Stimulated activated CD4-positive, alpha-beta T cell treated with anti-CD3 and anti-CD28 coated beads, Interleukin-1b, Interleukin-23, amount 100 ng/mL, for 1 hour (primary cell): ENCODE measurements at places on chromosomes 11 and 22.

DNA sequence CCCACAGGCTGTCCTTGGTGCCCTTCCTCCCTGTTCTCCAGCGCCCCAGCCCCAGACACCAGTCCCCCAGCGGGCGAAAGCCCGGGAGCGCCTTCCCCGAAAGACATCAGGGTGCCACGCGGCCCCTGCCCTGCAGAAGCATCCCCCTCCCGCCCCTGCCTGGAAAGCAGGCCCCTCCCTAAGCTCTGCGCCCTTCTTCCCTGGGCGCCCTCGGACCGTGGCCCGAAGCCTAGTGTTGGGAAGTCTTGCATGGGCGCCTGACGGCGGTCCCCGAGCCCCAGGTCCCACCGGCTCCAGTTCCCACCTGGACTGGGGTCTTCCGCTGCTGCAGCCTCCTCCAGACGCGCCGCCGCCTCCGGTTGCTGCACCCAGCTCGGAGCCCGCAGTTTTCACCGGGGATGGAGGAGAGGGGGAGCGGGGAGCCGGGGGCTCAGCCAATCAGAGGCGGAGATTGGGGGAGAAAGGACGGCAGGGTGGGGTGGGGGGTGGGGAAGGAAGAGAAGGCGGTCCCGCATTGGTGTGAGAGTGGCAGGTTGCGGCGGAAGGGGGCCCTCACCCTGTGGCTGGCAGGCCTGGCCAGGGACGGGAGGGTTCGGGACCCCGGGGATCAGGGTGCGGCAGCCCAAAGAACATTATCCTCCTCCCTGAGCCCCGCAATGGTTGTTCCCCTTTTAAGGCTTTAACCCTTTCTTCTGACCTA lies at the start of gene THY1:
Gene THY1 (minus strand): TSS at position 364 of the 700 bp plus-strand sequence. CDS start 2,267 bp downstream, outside the sequence.
- no peak for DNase-seq

GRCh38 chr11:2428322-2428795 lies 16.0 kb downstream of the TRPM5 start:
- DNase-seq = peak; percentile 81

GRCh38 chr11:113591117-113591516 lies 115.0 kb downstream of the TMPRSS5 start:
- DNase-seq = no peak

DNA sequence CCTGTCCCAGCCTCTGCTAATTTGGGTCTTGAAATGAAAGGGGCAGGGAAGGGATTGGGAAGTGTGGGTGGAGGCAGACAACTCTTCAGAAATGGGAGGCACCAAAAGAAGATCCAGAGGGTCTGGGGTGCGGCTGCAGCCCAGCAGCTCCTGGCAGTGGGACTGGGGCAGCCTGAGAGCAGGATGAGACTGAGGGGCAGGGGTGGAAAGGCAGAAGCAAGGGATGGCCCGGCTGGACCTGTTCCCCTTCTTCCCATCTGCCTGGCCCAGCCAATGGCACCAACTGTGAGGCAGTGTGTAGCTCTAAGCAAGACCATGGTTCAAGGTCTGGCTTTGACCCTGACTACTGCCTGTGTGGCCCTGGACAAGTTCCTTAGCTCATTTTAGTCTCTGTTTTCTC lies 160.4 kb downstream of the ENTHD1 start:
- DNase-seq = no peak

DNA sequence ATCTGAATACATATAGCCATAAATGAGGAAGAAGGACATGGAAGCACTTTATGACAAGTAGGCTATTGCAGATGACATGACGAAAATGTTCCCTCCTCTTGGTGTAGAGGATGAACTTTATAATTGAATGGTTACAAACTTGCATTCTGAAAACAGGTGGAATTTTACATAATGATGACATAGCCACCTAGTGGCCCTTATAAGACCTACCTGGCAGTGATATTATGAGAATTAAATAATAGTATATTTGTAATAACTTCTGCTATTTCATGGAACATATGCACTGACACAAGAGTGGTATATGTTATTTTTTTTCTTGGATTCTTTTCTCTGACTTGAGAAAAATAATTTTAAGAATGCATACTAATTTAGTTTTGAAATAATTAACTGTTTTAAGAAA lies 22.9 kb downstream of the TRIM22 start:
- no peak for DNase-seq

- DNase-seq = no peak
Observed at GRCh38 chr11:120714438-120714837, 202.9 kb downstream of the GRIK4 start.

GRCh38 chr11:64249038-64249437 lies 2.3 kb upstream of the PLCB3 start:
- DNase-seq = no peak

GRCh38 chr11:118136801-118137200 lies 15.8 kb downstream of the SCN4B start:
- DNase-seq = no peak

- DNase-seq = no peak
Observed at GRCh38 chr22:19853058-19853878, 1.4 kb downstream of the GNB1L start.

DNA sequence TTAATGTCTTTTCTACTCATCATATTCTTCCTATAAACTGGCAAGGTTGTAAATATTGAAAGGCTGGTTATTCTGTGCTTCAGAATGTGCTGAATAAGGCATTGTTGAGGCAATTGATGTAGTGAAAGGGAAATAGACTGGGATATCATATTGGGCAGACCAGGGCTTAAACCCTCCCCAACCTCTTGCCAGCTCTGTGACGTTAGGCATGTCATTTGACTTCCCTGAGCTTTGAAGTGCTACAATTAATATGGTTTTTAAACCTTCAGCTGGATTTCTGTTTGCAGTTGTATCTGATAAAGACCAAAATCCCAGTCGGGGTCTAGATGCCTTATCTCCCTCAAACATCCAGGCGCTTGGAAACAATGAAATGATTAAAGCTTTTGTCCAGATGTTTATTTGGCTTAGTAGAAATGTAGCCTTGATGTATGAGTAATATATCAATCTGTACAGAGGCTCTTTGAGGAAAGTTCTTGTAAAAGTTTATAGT lies 208.1 kb downstream of the DBX1 start:
- DNase-seq = no peak

- no peak for DNase-seq
Observed at GRCh38 chr11:86781546-86781945, 18.8 kb upstream of the PRSS23 start.

GRCh38 chr11:133663135-133663985 lies 131.1 kb upstream of the OPCML start:
- DNase-seq = no peak

DNA sequence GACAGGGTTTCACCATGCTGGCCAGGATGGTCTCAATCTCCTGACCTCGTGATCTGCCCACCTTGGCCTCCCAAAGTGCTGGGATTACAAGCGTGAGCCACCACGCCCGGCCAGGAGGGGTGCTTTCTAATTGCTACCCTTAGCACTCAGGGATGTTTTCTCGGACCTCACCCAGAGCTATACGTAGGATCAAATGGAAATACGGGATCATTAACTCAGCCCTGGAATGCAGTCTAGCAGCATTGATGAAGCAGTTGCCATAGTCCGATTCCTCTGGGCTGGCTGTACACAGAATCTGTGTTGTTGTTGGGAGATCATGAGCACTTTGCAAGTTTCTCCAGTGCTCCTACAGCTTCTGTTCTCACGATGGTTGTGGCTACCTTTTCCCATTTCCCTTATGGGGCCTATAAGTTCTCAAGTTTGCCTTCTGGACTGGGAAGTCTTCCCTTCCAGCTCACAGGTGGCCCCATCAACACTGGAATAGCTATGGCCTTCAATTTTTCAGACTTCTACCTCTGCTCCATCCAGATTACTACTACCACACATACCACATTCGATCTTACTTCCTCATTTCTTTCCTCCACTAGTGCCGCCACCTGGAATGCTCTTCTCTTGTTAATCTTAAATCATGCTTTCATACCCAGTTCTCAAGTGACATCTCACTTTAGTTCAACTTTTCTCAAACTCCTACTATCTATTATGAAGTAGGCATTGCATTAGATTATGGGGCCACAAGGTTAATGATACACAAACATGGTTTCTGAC lies 16.1 kb upstream of the PCF11 start:
- no peak for DNase-seq

DNA sequence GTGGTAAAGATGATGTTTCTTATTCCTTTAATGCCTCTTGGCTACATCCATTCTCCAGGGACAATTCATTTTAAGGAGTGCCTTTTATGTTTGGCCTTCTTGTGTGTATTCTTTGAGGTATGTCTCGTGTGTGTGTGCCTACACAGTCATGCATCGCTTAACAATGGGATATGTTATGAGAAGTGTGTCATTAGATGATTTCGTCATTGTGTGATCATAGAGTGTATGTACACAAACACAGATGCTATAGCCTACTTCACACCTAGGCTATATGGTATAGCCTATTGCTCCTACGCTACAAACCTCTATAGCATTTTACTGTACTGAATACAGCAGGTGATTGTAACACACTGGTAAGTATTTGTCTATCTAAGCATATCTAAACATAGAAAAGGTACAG lies 23.0 kb downstream of the ZNF202 start:
- DNase-seq = no peak

DNA sequence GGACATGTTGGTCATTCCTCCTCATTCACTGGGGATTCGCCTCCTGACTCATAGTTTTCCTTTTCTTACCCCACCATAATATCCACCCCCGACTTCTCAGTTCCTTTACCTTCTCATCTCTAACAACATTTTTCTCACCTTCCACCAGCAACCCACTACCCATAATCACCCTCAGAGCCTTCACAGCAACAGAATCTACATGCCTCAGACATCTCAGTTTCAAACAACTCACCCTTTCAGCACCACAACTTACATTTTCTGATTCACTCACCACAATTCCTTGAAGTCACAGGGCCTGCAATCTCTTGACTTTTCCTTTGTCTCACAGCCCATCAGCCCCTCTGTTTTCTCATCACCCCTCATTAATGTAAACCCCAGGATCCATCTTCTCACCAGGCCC lies 2.3 kb upstream of the MTNR1B start:
- DNase-seq = no peak

- no peak for DNase-seq
Observed at GRCh38 chr11:115314330-115314920, 189.8 kb downstream of the CADM1 start.

- no peak for DNase-seq
Observed at GRCh38 chr11:16841984-16842383, 103.5 kb downstream of the C11orf58 start.

GRCh38 chr11:128824191-128825049 lies 42.7 kb downstream of the KCNJ1 start:
- DNase-seq = no peak

DNA sequence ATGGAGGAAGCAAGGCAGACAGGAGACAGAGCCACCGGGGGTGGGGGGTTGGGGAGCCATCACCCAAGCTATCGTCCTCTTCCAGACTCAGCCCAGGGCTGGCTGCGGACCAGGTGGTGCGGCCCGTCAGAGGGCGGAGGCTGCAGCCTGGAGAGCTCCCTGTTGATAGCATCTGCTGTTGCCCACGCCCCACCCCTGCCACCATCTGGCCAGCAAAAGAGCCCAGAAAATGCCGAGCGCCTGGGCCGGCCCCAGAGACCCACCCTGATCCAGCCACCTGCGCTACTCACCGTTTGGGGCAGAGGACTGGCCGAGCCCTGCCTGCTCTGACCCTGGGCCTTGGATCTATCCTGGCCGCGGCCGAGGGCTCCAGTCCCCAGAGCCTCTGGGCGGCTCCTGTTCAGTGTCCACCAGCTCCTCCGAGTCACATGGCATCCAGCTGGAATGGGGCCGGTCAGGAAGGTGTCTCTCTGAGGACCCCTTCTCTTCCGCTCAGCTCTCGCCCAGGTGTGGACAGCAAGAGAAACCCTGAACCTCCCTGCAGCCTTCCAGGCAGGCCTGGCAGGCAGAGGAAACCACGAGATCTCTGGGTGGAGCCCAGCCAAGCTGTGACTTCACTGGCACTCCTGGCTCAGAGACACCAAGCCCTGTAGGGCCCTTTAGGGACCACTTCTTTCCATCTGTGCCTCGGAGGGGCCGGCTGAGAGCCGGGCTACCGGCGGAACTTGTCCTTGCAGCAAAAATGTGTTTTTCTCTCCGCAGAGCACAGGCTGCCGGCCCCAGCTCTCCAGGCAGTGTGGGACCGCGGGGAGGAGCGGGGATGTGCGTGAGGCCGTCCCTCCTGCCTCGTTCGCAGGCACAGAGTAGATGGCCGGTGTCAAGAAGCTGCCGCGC lies at the start of gene MRGPRE:
Gene MRGPRE (minus strand): TSS at position 567 of the 894 bp plus-strand sequence. CDS start 3,618 bp downstream, outside the sequence.
- no peak for DNase-seq

GRCh38 chr11:1126935-1127663 lies 30.7 kb upstream of the MUC5AC start:
- no peak for DNase-seq

DNA sequence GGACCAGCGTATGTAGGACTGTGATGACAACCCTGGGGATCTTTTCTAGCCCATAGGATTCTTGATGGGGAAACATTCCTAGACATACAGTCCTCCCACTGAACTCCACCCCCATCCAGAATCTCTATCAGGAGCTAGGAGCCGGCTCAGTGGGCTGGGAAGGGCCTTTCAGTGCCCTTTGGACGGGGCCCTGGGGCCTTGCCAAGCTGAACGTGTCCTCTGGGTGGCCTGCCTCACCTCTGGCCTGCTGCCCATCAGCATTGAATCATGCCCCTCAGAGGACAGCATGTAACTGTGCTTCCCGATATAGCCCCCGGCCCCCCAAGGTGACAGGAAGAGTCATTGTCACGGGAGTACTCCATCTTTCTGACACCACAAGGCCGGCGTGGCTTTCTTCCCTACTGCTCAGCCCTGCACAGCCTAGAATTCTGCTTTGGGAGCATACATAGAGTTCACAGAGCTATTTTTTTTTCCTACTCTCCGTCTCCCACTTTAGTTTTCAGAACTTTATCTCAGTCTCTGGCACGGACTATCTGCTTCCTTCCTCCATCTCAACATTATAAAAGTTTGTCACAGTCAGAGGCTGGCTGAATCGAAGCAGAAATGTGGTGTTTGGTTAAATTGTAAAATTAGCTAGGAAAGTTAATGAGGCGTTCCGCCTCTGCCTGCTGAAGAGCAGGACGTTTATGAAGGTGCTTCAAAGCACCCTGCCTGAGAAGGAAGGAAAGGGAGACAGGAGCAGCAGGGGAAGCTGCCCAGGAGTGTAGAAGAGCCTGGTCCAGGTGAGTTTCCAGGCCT lies 111.9 kb downstream of the ZBTB16 start:
- no peak for DNase-seq

DNA sequence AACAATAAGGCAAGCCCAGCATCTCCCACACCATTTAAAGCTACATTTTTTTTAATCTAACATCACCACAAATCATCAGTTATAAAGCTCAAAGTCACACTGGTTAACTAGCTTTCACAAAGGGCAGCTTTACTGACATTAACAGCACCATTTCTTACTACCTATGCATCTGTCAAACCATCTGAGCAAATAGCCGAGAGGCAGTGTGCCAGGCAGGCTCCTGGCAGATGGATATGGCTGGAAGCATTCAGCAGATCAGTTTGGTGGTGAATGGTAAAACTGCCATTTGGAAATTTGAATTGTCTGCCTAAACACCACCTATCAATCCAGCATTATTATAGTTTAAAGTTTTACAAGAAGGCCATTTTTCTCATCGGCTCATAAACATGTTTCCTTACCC lies 131.2 kb downstream of the TTC28 start:
- DNase-seq = no peak

- DNase-seq = no peak
Observed at GRCh38 chr11:70091638-70092037, 13.5 kb downstream of the ANO1 start.
